ENCODE measurements at places on chromosomes 1 and 21. TPM values are rescaled to one million over a fixed set of nuclear protein-coding genes. Genes with fewer than 3 reads are reported as not detected.

PTPN7 gene
- total RNA-seq = 0.45 TPM

RAP1GAP gene
- total RNA-seq = 4.4 TPM

DTL gene
- 0.45 TPM for total RNA-seq

PROX1 gene
- 128 TPM for total RNA-seq

SLC5A3 gene
- total RNA-seq = 6.2 TPM

ADAM30 gene
- total RNA-seq = not detected

GRCh38 chr1:215273838-215274516 is 191.4 kb downstream of the KCNK2 start:
- no peak for DNase-seq

DNA sequence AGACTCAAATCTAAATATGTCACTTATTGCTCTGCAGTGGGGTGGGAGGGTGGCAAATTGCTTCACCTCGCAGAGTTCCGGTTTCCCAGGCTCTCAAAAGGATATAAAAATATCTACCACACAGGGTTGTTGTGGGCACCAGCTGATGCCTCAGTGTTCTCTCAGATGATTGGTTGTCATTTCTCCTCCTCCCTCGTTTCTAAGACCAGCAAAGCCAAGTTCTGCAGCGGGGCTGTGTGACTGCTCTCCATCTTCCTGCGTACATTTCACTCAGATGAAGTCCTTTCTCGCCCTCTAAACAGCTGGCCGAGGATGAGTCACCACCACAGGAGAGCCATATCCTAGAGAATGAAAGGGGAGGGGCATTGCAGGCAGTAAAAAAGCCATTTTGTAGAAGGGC is 35.0 kb upstream of the VWA5B1 start:
- no peak for DNase-seq

DNA sequence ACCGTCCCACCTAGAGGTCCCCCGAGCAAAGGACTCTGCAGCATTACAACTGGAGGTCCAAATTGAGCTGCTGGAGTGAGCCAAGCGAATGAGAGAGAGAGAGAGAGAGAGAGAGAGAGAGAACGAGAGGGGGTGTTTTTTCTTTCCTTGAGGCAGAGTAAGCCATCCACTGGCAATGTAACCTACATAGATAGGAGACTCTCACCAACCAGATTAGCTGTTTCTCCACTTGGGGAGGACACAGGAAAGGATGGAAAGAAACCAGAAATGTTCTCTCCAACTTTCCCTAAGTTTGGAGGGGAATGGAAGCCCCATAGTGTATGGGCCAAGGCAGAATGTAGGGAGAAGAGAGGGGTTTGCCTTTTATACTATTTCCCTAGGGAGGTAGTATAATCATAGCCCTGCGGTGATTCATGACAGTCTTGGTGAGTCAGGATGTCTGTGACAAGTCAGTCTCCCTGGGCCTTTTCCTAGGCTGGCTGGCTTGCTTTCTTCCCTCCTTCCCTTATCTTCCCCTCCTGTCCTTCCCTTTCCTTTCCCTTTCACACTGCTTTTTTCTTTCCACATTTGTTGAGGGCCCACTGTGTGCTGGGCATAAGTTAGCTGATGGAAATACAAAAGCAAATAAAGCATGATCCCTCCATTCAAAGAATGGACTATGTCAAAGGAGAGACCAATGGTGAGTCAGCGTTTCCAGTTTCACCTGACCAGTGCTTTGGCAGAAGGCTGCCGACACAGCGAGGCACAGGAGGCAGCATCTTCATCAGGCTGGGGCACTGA is 7.1 kb downstream of the FNDC7 start:
- DNase-seq = no peak

DNA sequence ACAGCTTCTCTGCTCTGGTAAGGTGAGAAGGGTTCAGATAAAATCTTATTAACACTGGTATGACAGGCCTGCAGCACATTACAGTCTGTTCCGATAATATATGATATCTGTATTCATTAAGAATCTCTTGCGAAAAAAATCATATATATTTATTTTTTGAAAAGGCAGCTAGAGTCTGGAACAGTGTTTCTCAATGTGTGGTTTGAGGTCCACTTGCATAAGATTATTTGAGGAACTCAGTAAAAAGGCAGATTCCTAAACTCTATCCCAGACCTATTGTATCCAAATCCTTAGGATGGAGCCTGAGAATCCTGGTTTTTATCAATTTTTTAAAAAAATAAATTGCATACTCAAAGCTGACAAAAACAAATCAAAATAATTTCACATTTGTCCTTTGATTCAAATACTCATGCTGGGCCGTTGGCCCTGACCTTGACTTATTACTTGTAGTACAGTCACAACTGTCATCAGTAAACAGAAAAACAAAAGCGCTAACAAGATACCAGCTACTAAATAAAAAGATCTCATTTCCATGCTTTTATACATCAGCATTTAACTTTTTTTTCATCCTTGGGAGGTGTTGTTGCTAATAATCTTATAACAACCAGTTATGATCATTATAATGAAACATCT is 60.6 kb downstream of the RGS2 start:
- DNase-seq = no peak

DNA sequence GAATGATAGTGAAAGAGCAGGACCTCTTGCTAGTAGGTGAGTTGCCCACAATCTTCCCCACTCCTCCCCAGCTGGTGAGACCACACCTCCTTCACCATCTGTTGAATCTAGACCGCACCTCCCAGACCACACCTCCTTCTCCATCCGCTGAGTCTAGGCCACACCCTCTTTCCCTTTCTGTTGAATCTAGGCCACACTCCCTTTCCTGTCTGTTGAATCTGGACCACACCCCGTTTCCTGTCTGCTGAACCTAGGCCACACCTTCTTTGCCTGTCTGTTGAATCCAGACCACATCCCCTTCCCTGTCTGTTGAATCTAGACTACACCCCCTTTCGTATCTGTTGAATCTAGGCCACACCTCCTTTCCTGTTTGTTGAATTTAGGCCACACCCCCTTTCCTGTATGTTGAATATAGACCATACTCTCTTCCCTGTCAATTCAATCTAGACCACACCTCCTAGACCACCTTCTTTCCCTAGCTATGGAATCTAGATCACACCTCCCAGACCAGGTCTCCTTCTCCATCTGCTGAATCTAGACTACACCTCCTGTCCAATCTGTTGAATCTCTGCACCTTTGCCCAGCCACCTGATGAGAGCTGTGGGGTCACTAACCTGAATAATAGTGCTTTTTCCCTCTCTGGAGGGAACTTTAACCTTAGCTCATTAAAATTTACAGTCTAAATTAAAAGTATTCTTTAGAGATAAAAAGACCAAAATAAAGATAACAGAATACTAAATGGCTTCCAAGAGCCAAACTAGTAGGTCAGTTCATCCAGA is 116.3 kb downstream of the DAB1 start:
- DNase-seq = peak; percentile 30

DNA sequence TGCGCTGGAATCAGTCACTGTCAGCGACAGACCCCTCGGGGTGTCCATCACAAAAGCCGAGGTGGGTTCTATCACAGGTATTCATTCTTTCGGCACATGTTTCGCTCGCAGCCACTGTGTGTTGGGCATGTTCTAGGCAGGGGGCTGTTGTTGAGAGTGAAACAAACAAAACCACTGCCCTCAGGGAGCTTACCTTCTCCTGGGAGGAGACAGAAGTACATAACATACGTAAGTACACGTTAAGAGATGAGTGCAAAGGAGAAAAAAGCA is 6.6 kb downstream of the ATF3 start:
- no peak for DNase-seq

DNA sequence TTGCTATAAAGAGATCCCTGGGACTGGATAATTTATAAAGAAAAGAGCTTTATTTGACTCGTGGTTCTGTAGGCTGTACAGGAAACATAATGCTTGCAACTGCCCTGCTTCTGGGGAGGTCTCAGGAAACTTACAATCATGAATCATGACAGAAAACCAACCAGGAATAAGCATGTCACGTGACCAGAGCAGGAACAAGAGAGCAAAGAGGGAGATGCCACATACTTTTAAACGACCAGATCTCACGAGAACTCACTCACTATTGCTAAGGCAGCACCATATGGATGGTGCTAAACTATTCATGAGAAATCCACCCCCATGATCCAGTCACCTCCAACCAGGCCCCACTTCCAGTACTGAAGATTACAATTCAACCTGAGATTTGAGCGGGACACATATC is 49.8 kb upstream of the RCC1 start:
- no peak for DNase-seq

- DNase-seq = no peak
These were observed 139.5 kb downstream of the GRIK3 start for GRCh38 chr1:36894824-36895223.

GRCh38 chr1:246725191-246725590 is 982 bp downstream of the SCCPDH start:
- DNase-seq = no peak

DNA sequence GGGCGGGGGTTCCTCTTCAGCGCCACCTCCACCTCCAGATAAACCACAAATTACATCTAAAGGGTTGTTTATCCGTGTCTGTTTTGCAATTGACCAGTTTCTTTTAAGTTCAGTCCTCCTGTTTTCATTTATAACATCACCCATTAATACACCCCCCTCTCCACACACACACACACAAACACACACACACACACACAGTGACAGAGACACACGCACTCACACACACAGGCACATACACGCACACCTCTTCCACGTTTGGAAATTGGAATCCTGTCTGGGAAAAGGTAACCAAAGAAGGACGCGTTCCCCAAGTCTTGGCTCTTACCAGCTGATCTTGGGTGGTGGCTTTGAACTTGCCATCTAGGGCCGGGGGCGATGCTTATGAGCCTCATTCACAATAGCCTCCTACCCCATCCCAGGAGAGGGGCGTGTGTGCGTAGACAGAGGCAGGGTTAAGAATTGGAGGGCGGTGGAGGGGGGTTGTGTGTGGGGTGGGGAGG is 442 bp upstream of the CSMD2 start:
- no peak for DNase-seq

DNA sequence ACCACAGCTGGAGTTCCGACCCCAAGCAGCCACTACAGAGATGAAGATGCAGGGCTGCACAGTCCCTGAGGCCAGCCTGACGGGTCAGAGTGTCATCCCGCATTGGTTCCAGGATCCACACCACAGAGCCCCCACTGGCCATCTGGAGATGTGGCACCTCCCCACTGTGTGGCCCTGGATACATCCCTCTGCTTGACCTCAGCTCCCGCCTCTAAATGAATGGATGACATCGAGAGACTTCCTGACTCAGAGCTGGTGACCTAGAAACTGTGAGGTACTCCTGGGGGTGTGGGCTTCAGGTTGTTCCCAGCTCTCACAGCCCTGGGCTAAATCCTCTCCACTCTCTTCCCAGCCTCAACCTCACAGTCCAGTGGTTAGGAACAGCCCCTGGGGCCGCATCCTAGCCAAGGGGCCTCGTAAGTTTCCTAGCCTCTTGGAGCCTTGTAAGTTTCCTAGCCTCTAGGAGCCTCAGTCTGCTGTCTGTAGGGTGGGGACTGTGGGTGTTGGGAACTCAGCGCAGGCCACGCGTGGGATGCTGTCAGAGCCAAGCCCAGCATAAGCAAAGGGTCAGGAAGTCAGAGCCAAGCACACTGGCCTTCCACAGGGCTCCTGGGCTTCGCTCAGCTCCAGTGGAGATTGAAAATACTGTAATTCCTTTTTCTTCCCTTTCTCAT is 87.5 kb upstream of the RUNX3 start:
- DNase-seq = no peak

DNA sequence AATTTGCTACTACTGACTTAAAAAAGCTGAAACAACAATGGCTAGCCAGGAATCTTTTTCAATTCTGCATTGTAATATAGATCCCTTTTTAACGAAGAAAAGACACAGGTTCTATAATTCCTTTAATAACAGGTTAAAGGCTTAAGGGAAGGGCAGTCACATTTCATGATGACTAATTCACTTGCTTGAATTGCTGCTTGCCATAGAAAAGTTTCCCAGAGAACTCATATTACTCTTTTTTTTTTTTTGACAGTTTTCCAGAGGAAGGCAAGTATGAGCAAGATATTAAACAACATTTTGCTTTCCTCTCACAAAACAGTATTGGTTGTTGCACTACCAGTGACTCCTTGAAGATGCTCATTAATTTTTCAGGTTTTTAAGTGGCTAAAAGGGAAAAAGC is 60.9 kb downstream of the IL23R start:
- no peak for DNase-seq

- DNase-seq = no peak
These were observed 2.8 kb downstream of the BATF3 start for GRCh38 chr1:212696721-212697331.

DNA sequence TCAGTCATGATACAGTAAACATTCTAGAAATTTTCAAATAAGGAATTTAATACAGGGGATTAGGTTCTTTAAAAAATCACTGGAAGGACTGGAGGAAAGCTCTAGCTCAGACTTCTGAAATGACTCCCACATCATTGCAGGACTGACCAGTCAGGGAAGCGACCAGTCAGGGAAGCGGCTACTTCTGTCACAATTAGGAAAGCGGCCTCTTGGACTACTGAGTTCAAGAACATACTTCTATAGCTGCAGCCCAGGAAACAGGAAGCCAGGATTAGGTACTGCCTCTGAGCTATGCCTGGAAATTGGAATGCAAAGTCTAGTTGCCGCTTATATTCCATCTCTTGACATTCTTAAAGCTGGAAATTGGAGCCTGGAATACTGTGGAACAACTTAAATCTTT is 45.5 kb downstream of the USP25 start:
- no peak for DNase-seq

DNA sequence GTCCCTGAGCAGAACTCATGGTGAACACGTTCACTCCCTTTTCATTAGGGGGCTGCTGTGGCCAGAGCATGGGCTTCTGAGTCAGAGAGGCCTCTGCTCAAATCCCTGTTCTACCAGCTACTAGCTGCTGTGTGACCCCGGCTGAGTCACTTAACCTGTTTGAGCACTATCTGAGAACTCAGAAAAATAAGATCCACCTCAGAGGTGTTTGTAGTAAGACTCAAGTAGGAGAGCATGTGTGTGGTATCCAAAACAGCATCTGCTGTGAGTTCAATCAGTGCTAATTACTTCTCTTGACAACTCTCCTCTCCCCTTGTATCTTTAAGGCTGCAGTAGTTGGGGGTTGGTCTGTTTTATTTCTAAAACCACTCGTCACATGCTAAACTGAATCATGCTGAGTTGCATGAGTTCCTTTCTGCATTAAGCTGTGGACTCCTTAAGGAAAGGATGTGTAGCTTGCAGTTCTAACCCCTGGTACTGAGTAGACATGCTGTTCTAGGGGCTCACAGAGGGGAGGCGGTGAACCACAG is 39.7 kb upstream of the JUN start:
- no peak for DNase-seq

Measured in heart left ventricle (tissue), 16 donors.